ENCODE measurements at places on chromosomes 16 and 17. TPM values are rescaled to one million over a fixed set of nuclear protein-coding genes. Genes with fewer than 3 reads are reported as not detected.

Gene XYLT1
- 17.0 TPM for total RNA-seq

Gene MMP25
- 0.11 TPM for total RNA-seq

Gene HCRT
- total RNA-seq = not detected

Gene BRICD5
- 4.9 TPM for total RNA-seq

Gene MYL11
- total RNA-seq = not detected

Gene PPY
- total RNA-seq = not detected

Gene MYH10
- total RNA-seq = 117 TPM
